ENCODE measurements at places on chromosomes 6 and 20.

DNA sequence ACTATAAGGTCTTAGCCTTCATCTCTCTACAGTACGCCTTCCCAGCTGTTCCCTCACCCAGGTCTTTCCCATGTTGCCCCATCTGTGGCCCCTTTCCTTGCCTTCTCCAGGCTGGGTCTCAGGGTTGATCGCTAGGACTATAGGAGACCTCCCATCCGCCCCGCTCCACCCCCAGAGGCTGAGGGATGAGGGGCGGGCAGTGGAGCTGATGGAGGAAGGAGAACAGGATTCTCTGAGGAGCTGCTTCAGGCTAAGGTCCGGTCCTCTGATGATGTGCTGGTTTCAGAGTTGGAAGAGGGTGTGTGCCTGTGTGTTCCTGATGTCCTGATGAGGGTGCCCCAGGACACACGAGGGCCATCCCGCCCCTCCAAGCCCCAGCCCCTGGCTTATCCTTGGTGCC lies 154.8 kb upstream of the QKI start:
- DNase-seq = no peak

DNA sequence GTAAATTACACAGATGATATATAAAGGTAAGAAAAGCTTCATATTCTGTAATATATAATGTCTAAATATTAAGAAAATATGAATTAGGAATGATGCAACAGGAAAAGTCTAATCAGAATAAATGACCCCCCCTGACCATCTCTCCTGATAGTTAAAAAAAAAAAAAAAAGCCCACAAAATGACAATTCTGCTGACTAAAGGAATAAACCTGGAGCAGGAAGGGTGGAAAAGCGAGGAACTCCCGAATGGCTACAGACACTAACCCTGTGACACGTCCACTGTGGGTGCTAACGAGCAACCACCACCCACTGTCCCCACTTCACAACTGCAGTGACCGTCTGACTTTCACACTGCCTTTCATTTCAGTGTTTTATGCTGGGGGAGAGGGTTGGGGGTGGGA lies 67.6 kb upstream of the FOXQ1 start:
- DNase-seq = no peak

DNA sequence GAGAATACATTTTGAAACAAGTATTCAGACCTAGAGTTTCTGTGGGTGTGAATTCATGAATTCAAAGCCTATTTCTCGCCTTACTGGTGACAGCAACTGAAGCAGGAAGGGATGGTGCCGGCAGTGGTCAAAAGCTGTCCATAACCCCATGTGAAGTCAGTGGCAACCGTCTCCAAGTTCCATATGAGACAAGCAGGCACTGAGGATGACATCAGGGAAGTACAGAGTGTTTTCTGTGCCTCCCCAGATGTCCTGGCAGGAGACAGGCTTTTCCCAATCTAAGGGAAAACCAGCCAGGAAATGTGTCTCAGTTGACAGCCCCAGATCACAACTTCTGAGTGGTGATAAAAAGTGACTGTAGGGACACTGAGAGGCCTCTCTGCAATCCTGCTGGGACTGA lies 66.6 kb downstream of the HIVEP2 start:
- no peak for DNase-seq

GRCh38 chr6:83057705-83058321 lies 7.8 kb downstream of the UBE3D start:
- peak; percentile 51 for DNase-seq

GRCh38 chr6:130216620-130217019 lies 6.1 kb downstream of the SAMD3 start:
- no peak for DNase-seq

- no peak for DNase-seq
Measured at GRCh38 chr6:166772518-166772917, 145.5 kb upstream of the RPS6KA2 start.

- no peak for DNase-seq
Measured at GRCh38 chr6:158374020-158374419, 61.8 kb downstream of the TULP4 start.

DNA sequence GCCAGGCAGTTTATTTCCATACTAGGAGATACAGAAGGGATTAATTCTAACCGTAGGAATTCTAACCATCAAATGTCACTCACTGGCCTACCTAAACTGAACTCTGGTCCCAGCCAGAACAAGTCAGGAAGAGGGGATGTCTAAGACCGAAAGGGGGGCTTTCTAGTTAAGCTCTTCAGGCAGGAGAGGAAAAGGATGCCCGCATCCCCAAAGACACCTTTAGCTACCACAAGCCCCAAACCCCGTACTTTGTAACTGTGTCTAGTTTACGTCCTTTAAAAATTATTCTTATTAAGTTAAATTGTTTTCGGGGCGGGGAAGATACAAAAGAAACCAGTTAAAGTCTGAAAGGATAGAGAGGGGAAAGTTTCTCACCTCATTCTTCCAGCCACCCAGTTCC lies 1.2 kb upstream of the ZNF76 start:
- DNase-seq = no peak

DNA sequence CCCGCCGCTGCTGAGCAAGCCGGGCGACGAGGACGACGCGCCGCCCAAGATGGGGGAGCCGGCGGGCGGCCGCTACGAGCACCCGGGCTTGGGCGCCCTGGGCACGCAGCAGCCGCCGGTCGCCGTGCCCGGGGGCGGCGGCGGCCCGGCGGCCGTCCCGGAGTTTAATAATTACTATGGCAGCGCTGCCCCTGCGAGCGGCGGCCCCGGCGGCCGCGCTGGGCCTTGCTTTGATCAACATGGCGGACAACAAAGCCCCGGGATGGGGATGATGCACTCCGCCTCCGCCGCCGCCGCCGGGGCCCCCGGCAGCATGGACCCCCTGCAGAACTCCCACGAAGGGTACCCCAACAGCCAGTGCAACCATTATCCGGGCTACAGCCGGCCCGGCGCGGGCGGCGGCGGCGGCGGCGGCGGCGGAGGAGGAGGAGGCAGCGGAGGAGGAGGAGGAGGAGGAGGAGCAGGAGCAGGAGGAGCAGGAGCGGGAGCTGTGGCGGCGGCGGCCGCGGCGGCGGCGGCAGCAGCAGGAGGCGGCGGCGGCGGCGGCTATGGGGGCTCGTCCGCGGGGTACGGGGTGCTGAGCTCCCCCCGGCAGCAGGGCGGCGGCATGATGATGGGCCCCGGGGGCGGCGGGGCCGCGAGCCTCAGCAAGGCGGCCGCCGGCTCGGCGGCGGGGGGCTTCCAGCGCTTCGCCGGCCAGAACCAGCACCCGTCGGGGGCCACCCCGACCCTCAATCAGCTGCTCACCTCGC lies 1.5 kb downstream of the ARID1B start:
- peak; percentile 50 for DNase-seq

- DNase-seq = no peak
Measured at GRCh38 chr20:3797592-3798372, 1.7 kb downstream of the CDC25B start.

DNA sequence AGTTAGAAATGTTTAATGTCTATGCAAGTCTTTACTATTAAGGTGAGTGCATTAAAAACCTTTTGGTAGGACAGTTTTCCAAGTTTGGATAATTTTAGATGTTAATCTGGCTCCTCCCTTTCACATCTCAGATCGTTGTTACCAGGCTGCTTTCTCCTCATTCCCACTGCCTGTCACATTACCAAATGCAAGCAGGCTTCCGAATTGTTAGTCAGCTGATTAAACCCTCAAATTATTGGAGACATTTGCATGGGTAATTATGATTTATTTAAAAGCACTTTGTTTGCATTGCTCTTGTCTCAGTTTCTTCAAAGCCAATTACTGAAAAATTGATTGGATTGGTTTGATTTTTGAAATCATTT lies 816.5 kb downstream of the KIF16B start:
- DNase-seq = no peak

DNA sequence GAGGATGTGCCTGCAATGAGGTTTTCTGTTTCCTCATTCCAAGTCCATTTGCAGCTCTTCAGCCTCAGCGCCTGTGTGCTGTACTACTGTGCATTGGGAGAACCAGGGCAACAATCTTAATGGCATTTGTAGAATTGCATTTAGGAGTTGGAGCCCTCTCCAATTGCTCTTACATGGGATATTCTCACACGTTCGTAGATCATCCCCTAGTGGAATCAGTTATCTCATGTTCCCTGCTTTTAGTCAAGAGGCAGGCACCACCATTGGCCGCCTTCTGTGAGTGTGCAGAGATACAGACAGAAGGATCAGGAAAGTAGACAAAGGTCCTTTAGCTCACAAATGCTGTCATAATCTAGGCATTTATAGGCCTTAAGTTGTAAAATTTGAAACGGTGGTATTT lies 84.2 kb upstream of the RGS17 start:
- no peak for DNase-seq

DNA sequence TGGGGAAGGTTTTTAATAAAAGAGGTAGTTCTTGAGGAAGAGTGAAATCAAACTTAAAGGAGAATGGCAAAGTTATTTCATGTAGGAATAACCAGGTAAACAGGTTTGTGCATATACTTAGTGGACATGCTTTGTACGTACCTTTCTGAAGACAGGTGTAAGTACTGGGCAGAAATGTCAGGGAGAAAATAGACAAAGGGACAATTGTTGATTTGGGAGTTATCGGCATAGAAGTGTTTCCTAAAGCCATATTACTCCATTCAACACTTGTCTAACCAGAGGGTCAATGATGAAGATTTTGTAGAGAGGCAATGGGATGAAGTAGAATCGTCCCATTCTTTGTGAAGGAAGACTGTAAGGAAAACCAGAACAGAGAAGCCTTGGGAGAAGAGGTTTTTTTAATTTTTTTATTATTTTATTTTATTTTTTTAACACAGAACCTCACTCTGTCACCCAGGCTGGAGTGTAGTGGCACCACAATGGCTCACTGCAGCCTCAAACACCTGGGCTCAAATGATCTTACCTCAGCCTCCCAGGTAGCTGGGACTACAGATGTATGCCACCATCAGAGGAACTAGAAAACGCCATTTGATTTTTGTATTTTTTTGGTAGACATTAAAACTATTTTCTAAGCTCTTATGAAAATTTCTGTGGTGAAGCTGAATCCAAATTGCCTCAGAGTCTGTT lies 18.0 kb downstream of the SMAP1 start:
- DNase-seq = no peak

- peak; percentile 30 for DNase-seq
Measured at GRCh38 chr6:53493635-53494025, 51.3 kb downstream of the GCLC start.

- DNase-seq = no peak
Measured at GRCh38 chr6:151286214-151286613, 46.4 kb downstream of the AKAP12 start.

GRCh38 chr20:50271176-50271575 lies 80.5 kb downstream of the CEBPB start:
- no peak for DNase-seq

DNA sequence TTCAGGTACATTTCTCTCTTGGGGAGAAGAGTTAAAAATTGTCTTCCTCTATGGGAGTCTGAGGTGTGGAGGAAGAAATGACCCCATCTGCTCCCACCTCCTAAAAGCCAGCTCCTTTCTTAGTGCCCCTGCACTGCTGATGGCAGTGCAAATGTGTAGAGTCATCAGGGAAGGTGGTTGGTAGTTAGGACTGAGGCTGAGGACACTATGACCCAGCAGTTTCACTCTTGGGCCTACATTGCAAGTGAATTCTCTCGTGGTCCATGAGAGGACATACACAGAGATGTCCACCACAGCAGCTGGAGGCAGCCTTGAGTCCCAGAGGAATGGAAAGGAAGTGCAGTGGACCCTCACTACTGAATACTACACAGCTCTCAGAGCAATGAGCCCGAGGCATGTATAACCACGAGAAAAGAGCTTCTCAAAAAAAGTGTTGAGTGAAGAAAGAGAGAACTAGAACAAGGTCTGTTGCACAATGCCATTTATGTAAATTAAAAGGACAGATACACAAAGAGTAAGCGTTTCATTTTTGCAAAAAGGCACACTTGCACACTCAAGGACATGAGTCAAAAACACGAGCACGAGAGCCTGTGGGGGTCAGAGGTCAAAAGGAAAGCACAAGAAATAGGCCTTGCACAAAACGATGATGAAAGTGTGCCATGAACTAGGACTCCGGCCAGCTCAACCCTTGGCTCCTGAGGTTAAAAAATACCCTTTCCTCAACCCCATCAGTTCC lies 308.2 kb upstream of the PRND start:
- DNase-seq = no peak

DNA sequence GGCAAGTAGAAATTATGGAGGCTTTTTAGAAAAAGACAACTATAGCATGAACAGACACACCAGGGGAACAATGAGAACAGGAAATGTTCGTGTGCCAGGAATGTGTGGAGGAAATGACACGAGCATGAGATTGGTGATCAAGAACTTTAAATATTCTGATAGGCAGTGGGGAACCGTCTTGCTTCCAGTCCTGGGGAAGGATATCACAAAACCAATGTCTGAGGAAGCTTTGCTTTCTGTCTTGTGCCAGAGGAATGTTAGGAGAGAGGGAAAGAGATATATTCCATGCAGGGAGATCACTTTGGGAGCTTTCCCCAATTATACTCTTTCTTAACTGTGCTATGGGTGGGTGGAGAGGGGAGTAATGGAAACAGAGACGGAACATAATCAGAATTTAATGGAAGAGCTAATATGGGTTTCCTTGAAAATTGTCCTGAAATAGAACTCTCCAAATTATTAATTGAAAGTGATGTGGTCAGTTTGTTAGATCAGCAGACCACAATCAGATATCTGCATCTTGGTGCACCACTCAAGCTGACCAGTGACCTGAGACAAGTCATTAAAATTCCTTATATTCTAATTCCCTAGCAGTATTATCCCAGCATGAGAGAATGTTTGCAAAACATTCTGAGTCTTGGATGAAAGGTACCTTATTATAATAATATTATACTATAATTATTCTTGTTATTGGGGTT lies 178.2 kb downstream of the SOX4 start:
- no peak for DNase-seq

Data from astrocyte of the spinal cord (primary cell).